ENCODE measurements at places on chromosomes 7 and 10.

- DNase-seq: no peak
Measured at GRCh38 chr10:96688789-96689188, 31.5 kb downstream of the PIK3AP1 start.

- DNase-seq: no peak
Measured at GRCh38 chr7:130912082-130912861, 178.3 kb upstream of the KLF14 start.

GRCh38 chr10:48209241-48209640 is 65.3 kb downstream of the FRMPD2 start:
- DNase-seq: no peak

DNA sequence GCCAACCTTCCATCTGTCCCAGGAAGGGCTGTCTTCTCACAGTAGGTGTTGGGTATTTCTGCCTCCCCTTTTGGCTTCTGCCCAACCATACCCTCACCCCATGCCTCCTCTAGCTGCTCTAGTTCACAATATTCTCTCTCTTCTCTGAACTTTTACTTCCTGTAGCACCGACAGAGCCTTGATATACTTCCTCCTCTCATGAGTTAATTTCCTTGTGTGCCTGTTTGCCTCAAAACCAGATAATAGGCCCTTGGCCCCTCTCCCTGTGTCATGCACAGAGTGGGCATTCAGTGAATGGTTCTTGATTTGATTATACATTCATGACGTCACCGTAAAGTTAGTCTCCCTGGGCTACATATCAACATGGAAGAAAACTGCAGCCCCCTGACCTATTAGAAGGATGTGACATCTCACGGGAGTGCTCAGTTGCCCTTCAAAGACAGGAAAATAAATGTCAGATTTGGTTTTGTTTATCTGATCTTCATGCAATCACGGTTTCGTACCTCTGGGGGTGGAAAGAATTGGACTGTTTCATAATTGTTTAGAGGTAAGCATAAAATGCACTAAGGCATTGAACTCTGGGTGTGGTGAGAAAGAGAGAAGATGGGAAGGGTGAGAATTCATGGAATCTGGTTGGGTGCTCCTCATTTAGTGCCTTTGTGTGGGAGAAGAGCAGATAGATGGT is 127.7 kb downstream of the ITIH5 start:
- no peak for DNase-seq

DNA sequence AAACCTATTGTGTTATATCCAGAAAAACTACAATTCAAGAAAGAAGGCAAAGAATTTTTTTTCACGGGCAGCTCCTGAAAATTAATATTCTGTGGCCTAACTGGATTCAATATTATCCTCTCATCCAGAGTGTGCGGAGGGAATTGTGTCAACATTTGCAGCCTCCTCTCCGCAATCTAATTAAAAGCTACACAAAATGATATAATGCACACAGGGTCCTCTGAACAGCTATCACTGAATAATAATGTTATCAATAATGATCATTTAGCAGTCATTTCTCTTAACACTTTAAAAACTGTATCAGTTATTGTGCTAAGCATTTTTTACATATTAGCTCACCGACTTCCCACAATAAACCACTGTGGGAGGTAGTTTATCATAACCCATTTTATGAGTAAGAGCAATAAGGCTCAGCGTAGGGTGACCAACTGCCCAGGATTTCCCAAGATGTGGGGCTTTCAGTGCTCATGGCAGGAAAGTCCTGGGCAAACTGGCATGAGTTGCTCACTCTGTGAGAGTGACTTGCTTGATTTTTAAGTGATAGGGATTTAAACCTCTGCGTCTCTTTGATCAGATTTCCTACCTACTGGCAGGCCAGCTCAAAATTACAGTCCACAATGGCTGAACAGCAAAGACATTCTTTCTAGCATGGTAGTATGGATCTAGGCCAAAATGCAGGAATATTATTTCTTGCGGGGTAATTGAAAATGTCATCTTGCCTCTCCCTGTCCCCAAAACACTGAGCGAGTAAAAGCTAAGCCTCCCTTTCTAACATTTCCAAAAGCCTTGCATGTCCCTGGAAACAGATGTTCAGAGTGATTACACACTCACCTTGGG is 65.7 kb downstream of the AOAH start:
- DNase-seq: no peak

DNA sequence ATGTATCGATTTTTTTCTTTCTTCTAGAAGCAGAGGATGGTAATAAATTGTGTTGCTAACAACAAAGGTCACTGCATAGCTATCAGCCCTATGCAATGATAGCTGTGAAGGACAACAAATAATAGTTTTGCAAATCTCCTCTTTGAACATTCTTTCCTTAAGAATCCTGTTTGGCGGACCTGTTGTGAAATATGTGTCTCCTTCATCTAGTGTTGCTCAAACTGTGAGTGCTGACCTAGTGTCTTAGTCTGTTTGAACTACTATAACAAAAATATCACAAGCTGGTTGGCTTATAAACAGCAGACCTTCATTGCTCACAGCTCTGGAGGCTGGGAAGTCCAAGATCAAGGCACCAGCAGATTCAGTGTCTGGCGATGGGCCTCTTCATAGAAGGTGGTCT is 53.7 kb downstream of the CAV1 start:
- DNase-seq: no peak

DNA sequence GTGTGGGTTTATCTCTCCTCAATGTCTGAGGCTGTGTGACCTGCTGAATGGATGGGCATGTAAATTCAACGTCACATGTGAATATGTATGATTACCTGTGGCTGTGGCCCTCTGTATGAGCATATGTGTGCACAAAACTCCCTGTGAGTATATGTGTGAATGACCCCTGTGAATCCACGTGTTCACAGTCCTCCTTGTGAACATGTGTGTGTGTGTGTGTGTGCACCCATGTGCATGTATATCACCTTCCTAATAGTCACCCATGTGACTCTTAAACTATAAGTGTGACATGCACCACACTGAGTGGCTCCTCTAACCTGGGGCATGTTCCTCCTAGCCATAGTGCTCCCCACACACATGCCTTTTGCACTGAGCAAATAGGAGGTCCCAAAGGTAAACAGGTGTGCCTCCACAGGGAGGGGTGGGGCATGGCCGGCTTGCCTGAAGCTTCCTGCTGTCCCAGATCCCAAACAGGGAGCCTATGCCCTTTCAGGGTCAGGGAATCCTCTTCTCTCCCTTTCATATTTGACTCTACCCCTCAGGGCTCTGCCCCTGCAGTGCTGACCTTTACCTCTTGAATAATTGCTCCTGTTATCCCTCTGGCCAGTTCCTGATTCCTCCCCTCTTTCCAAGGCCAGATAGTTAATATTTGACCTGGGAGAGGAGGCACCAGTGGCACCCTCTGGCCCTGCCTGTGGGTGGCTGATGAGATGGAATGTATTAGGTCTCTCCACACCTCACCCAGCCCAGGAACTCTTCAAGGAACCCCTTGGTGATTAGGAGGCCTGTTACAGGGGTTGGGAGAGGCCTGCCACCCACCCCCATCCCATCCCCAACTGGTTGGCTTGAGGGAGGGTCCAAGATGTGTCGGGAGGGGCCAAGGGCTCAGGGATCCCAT is 1.9 kb downstream of the SEMA4G start:
- DNase-seq: no peak

- no peak for DNase-seq
Measured at GRCh38 chr7:120867932-120868331, 10.0 kb upstream of the TSPAN12 start.

GRCh38 chr10:3123571-3124411 is 48.8 kb downstream of the PITRM1 start:
- no peak for DNase-seq

GRCh38 chr7:134737566-134738345 is 41.7 kb upstream of the CALD1 start:
- DNase-seq: no peak

GRCh38 chr10:116097239-116097784 is 175.7 kb downstream of the GFRA1 start:
- no peak for DNase-seq

GRCh38 chr10:86840498-86840897 is 84.1 kb downstream of the BMPR1A start:
- DNase-seq: no peak

GRCh38 chr7:109076396-109076972 is 506.8 kb downstream of the DNAJB9 start:
- no peak for DNase-seq

DNA sequence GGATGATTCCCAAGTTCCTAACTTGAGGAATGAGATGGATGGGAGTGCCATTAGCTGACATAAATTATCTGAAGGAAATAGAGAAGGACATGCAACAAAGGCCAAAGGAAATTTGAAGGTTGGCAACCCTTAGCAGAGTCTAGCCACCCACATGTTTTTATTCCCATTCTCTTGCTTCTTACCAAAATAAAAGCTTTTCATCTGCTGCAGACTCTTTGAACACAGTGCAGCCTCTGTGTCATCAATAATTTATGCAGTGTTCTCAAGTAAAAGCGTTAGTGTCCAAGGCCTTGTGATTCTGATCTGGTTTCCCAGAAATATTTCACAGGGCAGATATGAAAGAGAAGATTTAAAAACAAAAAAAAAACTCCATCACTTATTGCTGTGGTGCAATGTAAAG is 98.5 kb downstream of the ST7 start:
- no peak for DNase-seq

- DNase-seq: no peak
Measured at GRCh38 chr7:99449326-99449725, 10.6 kb downstream of the CPSF4 start.

- DNase-seq: no peak
Measured at GRCh38 chr7:33248671-33249070, 119.3 kb downstream of the BBS9 start.

DNA sequence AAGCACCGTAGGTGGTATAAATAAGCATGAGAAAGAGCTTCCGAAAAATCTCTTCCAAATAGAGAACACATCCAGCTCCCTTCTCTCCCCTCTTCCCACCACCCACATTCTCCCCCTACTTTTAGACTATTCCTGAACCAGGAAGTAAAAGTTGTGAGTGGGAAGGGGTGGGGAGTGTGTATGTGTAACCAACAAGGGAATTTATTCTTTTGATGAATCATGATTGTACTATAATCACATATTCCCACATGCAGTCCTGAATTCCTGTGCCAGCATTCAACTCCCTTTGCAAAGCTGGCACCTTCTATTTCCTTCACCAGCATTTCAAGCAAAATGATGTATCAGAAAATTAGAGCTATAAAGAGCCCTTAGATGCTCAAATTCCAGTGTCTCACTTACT is 230.6 kb upstream of the CHRM2 start:
- DNase-seq: no peak

DNA sequence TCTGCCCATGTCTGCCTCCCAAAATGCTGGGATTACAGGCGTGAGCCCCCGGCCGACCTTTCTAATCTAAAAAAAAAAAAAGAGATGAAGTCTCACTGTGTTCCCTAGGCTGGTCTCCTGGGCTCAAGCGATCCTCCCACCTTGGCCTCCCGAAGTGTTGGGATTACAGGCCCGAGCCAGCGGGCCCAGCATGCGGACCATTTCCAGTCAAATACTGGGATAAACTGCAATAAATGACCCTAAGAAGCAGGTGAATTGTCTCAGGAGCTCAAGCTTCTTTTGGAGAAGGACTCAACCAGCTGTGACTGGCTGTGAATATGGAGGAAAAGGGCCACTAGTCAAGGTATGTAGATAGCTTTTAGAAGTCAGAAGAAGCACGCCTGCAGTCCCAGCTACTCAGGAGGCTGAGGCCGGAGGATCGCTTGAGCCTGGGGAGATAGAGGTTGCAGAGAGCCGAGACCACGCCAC is 550 bp upstream of the CREM start:
- DNase-seq: no peak

DNA sequence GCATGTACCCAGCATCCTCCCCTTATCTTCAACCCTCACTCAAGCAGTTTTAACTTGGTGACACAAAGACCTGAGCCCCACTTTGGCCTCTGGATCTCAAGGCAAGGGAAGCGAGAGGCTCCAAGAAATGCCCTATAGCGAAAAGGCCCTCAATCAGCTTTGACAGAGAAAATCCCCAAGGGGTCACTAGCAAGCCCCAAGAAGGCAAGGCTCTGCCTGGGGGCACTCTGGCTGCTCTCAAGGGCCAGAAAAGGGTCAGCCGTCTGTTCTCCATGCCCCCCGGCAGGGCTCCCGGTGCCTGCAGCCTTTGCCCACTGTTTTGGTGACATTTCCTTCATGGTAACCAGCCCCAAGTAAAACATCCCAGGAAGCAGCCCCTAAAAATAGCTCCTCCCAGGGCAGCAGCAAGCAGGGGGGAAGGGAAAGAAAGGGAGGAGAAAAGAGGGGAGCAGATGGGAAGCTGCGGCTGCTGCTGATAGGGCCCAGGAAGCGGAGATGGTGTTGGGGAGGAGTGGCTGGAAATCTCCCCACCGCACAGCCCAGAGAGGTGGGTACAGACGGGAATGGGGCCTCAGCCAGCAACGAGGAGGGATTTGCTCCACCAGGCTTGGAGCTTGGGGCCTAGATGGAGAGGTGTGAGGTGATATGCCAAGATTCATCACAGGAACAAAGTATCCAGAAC is 7.1 kb downstream of the CAMK2G start:
- no peak for DNase-seq

DNA sequence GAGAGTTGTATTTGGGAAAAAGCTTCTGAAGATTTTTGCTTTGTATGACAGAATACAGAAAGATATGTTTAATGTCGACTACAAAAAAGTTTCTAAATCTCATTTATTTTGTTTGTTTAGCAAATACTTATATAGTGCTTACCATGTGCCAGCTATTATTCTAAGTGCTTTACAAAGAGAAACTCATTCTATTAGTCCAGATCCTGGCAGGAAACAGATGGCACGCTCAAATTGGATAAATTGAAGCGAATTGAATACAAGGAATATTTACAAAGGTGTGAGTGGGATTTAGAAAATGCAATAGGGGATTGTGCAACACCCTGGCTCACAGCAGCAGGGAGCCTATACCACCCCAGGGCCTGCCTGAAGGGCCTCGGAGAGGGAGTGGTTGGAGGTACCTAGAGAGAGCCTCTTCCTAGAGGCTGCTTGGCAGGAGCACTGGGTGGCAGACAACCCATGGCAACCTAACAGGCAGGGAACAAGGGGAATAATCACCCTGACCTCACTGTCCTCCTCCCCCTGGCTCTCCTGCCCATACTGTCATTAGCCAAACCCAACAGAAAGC is 27.6 kb upstream of the FAM204A start:
- DNase-seq: no peak

- no peak for DNase-seq
Measured at GRCh38 chr7:69515495-69516212, 82.6 kb upstream of the AUTS2 start.

- no peak for DNase-seq
Measured at GRCh38 chr7:122383934-122384333, 79.4 kb upstream of the FEZF1 start.

DNA sequence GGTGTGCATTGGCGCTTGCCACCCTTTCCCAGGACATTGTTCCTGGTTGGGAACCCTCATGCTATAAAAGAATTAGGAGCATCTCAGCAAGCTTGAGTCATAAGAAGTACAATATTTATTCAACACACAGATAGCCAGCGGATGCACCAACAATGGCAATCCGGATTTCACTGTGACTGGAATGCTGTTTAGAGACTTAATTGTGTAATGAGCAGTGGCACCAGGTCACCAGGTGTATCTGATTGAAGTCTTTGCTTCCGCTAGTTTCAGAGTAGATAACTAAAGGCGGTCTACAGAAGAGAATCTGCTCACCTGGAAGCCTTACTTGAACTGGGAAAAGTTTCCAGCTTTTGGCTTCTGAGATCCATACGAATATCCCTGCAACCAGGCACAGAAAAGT is 772.3 kb upstream of the GHITM start:
- DNase-seq: no peak

All from stimulated activated CD4-positive, alpha-beta T cell treated with anti-CD3 and anti-CD28 coated beads, Interleukin-4, amount 100 ng/mL, for 1 hour (primary cell).